Esophagus muscularis mucosa (tissue), 4 donors: ENCODE measurements at places on chromosomes 5 and 9.

DNA sequence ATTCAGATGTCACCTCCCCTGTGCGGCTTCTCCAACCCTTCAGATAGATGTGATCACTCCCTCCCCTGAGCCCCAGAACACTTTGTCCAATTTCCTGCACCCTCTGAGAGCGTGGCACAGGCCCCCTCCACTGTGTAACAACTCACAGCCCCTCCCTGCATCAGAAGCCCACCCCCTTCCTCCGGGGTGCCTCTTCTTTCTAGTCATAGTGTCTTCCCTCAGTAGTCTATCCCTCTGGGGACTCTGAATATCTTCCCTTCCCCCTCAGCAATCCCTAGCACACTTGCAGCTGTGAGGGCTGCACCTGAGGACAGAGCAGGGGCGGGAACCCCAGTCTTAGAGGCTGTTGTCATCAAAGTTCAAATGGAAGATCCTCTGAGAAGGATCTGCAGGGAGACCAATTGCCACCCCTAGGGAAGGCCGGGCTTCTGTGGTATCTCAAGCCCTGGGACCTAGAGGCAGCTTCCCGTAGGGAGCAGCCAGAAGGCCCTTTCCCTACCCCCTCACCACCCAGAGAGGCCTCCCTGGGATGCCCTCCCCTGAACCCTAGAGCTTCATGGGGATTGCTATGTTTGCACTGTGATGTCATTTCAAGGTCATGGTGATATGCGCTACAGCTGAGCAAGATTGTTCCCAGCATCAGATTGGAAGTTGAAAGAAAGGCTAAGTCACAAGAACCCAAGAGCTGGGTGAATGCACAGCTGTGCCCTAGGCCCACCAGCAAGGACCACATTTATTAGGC, 70.7 kb downstream of the THBS4 start:
- DNase-seq: no peak

DNA sequence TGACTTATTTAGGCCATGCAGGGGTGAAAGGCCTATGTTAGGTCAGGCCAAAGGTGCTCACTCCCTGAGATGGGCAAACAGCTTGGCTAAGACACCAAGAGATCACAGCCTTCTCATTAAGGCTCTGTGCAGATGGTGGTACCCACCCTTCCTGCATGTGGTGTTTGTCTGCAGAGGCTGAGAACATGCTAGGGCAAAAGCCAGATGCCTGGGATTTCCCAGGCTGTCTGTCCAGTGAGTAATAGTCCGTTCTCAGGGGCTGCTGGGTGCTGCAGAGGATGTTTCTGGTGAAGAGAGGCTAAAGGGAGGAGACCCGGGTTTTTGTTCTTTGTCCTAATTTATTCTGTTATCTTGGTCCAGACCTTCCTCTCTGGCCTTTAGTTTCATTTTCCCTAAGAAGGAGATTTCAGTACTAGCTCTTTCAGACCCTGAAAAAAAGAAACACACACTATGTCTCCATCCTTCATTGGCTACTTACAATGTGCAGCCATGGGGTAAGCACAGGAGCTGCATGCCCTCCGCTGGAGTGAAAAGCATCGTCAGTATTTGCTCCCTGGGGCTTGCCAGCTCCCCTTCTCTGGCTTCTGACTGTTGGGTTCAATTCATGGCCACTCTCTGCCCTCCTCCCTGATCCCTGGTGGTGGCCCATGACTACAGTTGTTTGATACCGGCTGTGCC, 23.4 kb upstream of the GLRA1 start:
- DNase-seq: peak; percentile 89

GRCh38 chr5:1918488-1919208, 35.9 kb upstream of the IRX4 start:
- no peak for DNase-seq

DNA sequence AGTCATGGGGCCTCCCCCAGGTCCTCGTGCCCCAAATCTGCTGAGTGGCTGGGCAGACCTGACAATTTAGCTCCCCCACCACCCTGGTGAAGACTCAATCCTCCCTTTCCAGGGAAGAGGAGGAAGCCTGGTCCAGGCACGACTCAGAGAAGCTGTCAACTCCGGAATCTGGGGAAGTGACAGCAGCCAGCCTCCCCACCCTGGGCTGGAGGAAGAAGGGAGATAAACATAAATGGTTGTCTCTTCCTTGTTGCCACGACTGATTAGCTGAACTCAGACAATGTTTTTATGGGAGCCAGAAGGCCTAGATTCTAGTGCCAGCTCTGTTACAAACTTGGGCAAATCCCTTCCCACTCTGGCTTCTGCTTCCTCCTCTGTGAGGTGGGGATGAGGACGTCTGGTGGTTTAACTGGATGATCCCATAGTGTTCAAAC, 15.4 kb downstream of the CCDC69 start:
- peak; percentile 90 for DNase-seq

GRCh38 chr9:16542290-16542689, 328.2 kb downstream of the BNC2 start:
- DNase-seq: no peak

- no peak for DNase-seq
Observed at GRCh38 chr5:135468541-135468940, 16.4 kb upstream of the TIFAB start.

GRCh38 chr9:87336914-87337333, 160.7 kb upstream of the DAPK1 start:
- DNase-seq: peak; percentile 82

- DNase-seq: no peak
Observed at GRCh38 chr5:53165431-53166182, 56.0 kb upstream of the MOCS2 start.

DNA sequence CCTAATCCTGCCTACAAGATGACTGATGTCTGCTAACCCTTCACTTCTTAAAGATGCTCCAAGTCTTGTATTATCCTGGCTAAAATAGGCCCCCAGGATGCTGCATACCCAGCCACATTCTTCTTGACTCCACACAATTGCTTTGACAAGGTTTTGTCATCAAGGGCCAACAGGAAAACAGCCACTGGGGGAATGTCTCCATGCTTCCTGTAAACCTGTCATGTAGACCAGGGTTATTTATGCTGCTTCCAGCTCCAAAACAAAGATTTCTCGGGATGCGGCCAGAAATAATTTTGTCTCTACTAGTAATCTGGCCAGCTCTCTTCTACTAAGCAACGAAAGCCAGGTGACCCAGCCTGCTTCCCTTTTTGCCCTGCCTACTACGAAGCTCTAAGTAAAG, 53.8 kb downstream of the SHB start:
- no peak for DNase-seq

DNA sequence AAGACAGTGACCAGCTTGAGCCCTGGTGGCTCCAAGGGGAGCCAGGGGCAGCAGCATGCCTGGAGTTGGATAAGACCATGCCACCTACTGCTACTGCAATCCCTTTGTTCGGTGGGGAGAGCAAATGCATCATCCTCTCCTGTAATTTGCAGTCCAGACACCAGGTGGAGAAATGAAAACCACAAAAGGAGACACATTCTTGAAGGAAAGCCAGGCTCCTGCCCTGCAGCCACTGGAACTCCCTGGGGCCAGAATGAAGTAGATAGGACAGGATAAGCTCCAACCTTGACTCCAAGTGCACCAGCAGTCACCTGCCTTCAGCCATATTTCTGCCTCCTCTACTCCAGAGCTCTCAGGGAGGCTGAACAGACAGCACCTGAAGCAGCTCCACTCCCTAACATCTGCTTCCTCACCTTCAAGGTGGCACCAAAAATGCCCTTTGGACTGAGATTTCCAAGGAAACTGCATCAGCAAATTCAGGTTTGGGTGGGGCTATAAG, 65.1 kb upstream of the IQGAP2 start:
- no peak for DNase-seq

DNA sequence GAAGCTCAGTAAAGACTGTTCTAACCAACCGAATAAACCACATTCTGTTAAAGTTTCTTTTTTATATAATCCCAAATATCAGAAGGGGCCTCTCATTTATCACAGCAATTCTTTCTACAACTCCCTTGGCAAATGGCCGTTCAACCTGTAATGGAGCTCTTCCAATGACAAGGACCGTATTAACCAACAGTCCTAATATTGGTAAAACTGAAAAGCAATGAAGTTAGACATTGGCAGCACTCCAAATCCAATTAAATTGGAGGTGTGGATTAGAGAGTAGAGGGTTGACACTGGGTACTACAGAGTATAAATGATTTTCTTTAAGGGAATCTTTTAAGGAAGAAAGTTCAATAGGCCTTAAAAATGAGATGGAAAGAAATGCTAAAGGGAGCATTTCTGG, 842 bp downstream of the TMED7 start:
- no peak for DNase-seq

DNA sequence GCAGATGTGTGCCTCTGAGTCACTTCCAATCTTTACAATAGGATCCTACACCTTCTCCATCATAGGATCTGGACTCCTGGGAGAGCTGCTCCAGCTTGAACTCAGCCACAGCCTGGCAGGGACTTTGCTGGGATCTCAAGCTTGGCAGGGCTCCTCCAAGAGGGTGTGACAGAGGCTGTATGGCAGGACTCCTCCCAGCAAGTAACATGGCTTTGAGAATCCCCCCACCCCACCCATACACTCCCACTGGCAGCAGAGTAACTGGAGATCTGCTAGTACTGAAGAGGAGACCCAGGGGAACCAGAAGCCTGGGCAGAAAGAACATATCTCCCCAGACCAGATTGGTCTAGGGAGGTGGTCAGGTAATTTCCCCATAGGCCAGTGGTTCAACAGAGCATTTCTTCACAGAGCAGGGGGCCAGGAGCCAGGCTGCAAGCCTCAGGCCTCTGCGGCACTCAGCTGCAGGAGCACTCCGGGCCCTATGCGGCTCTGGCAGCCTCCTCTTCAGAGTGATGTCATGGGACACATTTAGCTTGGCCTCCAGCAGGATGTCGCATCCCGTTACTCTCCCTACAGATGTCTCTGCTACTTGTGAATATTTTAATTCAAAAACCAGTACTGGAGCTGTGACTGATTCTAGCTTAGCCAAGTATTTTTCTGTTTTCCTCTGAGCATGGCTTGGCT, 1.7 kb upstream of the ACSL6 start:
- DNase-seq: no peak

DNA sequence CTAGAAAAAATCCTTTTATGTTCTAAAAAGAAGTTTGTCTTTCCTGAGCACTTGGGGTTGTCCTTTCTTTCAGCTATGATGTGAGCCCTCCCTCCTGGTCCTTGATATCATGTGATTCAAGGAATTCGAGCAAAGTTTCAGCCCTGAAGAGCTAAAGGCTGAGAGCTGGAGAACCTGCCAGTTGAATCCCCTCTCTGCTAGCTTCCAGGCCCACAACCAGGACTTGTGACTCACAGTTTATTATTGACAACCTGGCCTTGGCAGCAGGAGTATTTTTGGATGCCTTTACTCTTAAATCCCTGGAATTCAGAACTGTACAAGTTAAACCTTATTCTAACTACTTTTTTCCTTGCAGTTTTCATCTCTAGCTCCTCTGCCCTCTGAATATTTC, 182.8 kb downstream of the SPOCK1 start:
- peak; percentile 83 for DNase-seq

- DNase-seq: peak; percentile 94
Observed at GRCh38 chr9:93682155-93682968, 106.0 kb downstream of the PHF2 start.

DNA sequence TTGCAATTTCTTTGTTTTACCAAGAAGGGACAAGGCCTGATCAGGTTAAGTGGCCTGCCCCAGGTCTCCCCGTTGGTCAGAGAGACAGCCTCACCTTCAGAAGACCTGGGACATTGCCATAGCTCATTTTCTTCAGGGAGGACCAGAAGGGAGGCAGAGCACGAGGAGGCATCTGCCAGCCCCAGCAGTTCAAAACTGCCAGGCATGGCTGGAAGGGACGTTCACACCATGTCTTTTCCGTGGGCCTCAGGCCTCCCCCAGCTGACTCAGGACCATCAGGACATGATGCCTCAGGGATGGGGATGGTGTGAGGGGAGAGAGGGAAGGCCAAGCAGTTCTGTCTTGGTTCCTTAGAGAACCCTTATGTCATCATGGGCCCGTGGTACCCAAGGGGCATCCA, 16.5 kb downstream of the IGIP start:
- peak; percentile 50 for DNase-seq

- DNase-seq: no peak
Observed at GRCh38 chr5:105687493-105687892, 1983.2 kb downstream of the EFNA5 start.

DNA sequence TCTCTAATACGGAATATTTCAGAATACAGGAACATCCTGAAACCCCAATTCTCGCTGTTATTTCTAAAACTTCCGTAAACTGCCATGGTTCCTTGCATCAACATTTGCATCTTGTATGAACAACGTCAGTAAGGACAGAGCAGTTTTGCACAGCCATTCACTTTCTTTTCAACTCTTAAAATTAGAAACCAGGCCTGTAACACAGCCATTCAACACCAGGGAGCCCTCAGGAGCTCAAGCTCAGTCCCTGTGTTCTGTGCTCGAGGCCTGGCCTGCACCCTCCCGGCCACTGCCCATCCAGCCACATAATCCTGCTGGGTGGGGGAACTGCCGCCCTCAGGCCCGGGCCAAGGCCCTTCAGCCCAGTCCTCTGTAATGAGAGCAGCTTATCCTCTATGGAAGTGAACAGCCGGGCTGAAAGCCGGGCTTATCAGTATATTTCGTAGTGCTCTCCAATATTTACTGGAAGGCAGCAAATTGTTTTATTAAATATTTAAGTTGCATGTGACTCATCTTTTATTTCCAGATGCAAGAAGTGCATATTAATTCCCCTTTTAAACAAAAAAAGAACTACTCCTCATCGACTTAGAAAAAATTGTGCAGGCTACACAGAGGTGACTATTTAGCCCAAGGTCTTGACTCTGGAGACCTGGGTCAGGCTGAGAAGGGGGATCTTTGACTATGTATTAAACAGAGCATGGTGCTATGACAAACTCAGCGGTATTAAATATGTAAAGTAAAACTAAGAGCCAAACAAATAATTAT, 33.2 kb upstream of the SLC6A3 start:
- DNase-seq: no peak

DNA sequence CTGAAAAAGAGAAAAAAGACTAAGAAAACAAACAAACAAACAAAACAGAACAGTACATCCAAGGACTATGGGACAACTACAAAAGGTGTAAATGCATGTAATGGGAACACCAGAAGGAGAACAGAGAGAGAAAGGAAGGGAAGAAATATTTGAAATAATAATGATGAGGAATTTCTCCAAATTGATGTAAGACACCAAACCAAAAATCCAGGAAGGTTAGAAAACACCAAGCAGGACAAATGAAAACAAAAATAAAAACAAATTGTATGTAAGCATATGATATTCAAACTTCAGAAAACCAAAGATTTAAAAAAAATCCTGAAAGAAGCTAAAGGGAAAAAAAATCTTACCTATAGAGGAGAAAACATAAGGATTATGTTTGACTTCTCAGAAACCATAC, 125.9 kb upstream of the ACTBL2 start:
- DNase-seq: no peak

GRCh38 chr5:173796721-173797495, 91.2 kb upstream of the CPEB4 start:
- DNase-seq: no peak

- DNase-seq: no peak
Observed at GRCh38 chr9:83622939-83623678, at the start of gene IDNK. Gene IDNK, plus strand, starts transcription at chr9:83623143. Its CDS starts 29 bp downstream, at chr9:83623172.
